ENCODE measurements at places on chromosomes 12 and 14.

DNA sequence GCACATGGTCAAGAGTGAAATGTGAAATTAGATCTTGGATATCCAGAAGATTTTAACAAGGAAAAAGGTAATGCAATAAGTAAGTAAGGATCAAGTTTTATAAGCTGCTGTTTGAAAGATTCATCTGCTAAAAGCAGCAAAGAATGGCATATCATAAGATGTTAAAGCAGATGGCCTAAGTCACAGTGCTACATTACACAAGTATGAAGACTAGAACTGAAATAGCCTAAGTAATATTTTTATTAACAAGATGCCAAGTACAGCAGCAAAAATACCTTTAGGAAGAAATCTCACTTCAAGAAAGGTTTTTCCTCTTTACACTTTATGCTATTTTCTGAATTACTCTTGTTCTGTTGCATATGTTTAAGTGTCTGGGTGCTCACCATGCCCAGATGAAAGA lies 414.1 kb downstream of the MDGA2 start:
- DNase-seq, result no peak

DNA sequence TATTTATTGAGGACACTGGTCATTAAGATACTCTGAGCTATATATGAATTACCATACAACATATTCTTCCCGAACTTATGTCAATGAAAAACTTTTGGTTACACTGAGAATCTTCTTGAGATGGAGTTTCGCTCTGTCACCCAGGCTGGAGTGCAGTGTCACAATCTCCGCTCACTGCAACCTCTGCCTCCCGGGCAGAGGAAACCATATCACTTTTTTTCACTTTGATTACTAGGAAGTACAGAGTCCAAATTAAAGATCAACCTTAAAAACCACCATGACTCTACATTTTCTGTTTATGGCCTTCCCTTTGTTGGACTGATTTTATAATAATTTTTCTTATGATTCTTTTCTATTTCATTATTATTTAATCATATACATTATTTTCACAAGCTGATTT lies 336.5 kb downstream of the FSCB start:
- no peak for DNase-seq

- DNase-seq, result no peak
Measured at GRCh38 chr14:25464078-25464477, 414.1 kb upstream of the STXBP6 start.

- DNase-seq, result no peak
Measured at GRCh38 chr12:110311903-110312302, 30.9 kb downstream of the ATP2A2 start.

DNA sequence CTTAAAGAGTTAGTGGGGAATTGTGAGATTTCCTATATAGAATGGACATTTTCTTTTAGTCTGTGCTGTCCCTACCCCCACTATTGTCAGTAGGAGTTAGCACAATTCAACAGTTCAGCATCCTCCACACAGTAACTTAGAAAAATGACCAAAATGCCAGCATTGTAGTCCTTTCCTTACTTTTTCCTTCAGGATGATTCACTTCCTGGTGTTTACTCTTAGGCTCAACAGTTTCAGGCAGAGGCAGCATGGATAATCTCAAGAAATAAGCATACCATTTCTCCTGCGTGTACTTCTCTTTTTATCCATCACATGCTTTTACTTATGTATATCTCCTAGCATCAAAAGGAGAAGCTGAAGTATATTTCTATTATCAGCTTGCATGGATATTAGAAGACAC lies 683.4 kb downstream of the SLC16A7 start:
- no peak for DNase-seq

- DNase-seq, result no peak
Measured at GRCh38 chr12:68798882-68799234, 9.1 kb upstream of the MDM2 start.

DNA sequence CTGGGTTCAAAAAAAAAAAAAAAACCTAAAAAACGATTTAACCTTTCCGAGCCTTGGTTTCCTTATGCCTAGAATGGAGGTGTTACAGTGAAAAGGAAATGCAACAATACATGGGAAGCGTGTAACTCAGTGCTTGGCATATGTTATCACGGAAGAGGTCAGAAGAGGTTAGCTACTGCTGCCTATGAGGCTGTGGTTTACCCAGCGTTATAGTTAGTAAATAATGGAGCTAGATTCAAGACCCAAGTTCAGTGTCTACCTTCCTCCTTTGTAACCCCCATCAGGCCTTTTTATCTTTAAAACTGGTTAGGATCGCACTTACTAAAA lies 839 bp downstream of the IFT43 start:
- DNase-seq, result no peak

Measured in Panc1 (cell line).